Right renal cortex interstitium (tissue), 3 donors: ENCODE measurements at places on chromosomes 4 and X. TPM values are rescaled to one million over a fixed set of nuclear protein-coding genes. Genes with fewer than 3 reads are reported as not detected.

CT45A10 gene
- polyA plus RNA-seq, result not detected

PPBP gene
- 28.3 TPM for polyA plus RNA-seq

DNA sequence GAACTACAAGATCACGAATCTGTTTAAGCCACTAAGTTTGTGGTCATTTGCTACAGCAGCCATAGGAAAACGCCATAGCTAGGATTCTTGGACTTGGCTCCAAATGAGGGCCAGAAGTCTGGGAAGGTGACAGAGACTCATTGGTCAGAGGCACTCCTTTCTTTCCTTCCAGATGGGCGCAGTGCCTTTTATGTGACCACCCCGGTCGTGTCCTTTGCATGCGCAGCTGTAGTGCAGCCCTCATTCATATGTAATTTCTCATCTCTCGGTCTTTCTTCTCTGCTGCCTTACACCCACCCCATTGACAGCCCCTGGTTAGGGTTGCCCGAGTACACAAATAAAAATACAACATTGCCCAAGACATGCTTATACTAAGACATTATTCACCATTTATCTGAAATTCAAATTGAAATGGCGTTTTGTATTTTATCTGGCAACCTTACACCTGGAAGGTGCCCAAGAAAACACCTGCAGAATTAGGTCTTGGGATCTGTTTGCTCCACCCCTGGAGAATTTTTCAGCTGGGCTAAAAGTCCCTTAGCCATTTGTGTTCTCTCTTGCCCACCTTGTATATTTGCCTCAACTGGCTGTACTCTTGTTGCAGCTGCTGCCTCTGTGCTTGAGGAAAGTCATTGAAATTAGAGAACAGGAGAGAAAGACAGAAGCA, 21.9 kb downstream of the CCKAR start:
- no peak for DNase-seq

GRCh38 chr4:68718447-68719074, 48.1 kb upstream of the UGT2B15 start:
- DNase-seq, result no peak

DNA sequence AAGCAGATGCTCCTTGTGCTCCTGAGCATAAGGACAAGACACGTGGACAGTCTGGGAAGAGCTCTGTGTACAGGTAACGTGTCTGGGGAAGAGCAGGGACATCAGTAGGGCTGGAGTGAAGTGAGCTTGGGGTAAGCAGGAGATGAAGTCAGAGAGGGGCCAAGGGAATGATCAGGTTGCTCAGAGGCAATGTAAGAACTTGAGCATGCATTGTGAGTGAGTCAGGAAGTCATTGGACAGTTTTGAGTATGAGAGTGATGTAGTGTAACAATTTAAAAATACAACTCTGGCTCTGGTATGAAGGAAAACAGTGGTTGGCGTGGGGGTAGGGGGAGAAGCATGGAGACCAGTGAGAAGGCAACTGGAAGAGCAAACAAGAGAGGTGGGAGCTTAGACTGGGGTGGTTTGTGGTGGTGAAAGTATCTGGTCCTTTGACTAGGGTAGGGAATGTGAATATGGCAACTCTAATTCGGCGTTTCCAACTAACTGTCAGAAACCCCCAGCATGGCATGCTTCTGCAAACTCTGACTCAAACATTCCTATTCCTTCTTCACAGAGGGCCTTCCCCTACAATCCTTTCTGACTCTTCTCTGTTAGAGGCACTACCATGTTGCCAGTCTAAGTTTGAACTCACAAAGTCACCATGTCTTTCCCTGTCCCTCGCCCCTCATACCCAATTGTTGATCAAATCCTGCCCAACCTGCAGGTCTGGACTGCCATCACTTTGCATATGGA, 57.2 kb downstream of the STBD1 start:
- DNase-seq, result no peak

- no peak for DNase-seq
These were observed 2.4 kb upstream of the LOC101059915 start for GRCh38 chrX:71664889-71665491.

- no peak for DNase-seq
These were observed 876 bp downstream of the KLHL2 start for GRCh38 chr4:165208221-165208652.
